ENCODE measurements at places on chromosomes 1 and 21.

DNA sequence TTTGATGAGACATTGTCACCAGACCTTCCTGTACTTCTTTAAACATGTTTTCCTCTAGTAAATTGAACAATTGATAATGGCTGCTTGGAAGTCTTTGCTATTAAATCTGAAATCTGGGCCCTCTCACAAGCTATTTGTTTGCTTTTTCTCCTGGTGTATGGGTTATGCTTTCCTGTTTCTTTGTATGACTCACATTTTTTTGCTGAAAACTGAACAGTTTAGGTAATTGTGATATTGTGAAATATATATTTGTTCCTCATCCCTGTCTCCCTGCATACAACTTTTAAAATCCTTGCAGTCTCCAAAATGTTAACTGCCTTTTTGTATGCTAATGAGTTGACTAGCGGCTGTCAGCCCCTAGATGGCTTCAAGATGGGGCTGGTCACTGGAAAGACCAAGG lies 61.6 kb downstream of the MAP3K21 start:
- no peak for DNase-seq

GRCh38 chr1:25703671-25704266 lies 87.2 kb downstream of the MAN1C1 start:
- DNase-seq = no peak

DNA sequence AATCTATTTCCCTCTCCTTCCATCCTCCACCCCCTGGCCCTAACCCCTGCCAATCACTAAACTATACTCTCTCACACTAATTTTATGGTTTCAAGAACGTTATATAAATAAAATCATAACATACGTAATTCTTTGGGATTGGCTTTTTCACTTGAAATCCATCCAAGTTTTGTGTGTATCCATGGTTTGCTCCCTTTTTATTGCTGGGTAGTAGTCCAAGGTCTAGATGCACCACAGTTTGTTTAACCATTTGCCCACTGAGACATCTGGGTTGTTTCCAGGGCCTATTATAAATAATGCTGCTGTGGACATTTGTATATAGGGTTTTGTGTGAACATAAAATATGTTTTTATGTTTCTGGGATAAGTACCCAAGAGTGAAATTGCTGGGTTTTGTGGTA lies 61.4 kb downstream of the TEX35 start:
- no peak for DNase-seq

- DNase-seq = no peak
Observed at GRCh38 chr1:107297681-107298080, 156.8 kb downstream of the NTNG1 start.

- DNase-seq = peak; percentile 78
Observed at GRCh38 chr1:32892368-32893197, 6.3 kb downstream of the HPCA start.

DNA sequence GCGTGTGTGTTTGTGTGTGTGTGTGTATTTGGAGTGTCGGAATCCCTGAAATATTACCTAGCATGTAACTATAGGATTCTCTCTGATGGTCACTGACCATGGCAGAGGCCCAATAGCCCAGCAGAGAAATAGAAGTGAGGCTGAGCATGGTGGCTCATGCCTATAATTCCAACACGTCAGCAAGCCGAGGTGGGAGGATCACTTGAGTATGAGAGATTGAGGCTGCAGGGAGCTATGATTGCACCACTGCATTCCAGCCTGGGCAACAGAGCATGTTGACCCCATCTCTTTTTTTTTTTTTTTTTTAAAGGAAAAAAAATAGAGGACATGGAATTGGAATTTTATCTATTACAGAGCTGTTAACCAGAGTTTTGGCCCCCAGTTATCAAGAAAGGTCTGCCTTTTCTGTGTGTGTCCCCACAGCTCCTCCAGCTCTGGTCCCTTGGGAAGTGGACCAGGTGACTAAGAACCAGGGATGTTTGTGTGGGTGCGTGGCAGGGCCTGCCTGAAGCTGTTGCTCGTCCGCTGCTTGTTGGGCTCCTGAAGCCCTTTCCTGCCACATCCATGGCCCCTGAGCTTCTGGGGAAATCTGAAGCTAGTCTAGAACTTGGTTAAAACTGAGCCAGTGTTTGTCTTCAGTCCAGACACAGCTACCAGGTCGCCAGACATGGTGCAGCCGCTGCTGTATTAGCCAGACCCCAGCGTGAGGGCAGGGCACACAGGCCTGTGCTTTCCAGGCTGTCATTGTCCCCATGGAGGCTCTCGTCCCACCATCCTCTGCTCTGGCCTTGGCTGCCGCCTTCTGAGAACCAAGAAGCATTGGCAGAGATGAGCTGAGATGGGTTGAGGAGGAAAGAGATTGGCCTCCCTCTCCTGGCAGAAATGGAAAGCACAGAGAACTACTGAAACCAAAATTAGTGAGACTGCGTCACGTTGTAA lies 25.5 kb downstream of the CAPN9 start:
- peak; percentile 87 for DNase-seq

DNA sequence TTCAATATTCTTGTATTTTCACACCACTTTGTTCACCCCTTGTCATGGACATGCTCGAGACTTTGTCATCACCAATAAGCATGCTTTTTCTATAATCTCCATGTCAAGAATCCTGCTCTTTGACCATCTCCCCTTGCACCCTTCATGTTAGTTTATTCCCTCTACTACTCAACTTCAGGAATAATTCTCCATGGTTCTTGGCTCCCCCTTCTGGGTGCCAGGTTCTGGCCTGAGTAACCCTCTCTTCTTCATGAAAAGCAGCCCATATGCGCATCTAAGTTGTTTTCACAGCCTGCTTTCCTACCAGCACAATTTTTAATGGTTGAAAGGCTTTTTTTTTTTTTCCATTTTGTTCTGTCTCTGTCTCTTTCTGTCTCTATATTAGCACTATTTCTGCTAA lies 160.7 kb downstream of the LEPR start:
- DNase-seq = peak; percentile 15

DNA sequence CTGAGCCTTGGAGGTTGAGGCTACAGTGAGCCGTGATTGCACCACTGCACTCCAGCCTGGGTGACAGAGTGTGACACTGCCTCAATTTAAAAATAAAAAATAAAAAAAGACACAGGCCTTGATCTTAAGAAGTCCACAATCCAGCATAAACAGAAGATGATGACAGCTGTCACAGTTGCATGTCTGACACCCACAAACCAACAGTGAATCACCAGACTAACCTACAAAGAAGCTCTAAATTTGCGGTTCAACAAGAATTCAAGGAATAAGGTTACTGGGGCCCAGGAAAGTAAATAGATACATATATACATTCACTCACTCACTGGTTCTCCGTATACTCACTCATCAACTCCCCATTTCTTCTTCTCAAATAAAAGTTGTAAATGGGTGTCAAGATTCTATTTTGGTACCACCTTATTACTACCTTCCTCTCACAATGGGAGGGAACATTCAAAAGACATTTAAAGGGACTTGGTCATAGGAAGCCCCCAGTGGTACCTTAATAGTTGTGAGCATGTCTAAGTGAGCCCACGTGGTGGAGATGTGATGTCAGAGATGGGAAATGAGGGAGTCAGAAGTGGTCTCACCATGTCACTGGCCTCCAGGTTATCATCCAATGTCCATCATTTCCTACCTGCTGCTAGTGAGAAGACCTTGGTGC lies 66.9 kb upstream of the PRDX6 start:
- DNase-seq = no peak
